Activated CD8-positive, alpha-beta T cell treated with anti-CD3 and anti-CD28 coated beads for 36 hours (primary cell): ENCODE measurements at places on chromosomes 3 and 15. TPM values are rescaled to one million over a fixed set of nuclear protein-coding genes. Genes with fewer than 3 reads are reported as not detected.
A peak's percentile ranks its signal among the peaks of the same experiment; 100 is the strongest.

Gene DNAJC19
- total RNA-seq = 69.3 TPM

Gene GRK7
- total RNA-seq = 0.07 TPM

Gene GAP43
- total RNA-seq = not detected

Gene ONECUT1
- not detected for total RNA-seq

Gene TEX55
- not detected for total RNA-seq

Gene ALG3
- 44.5 TPM for total RNA-seq

Gene PIGZ
- 0.76 TPM for total RNA-seq

Gene FEZF2
- total RNA-seq = not detected

Gene OCA2
- not detected for total RNA-seq

Gene CILP
- not detected for total RNA-seq

Gene OSTN
- total RNA-seq = not detected

Gene IGDCC3
- not detected for total RNA-seq

Gene NEDD4
- total RNA-seq = 11.8 TPM

DNA sequence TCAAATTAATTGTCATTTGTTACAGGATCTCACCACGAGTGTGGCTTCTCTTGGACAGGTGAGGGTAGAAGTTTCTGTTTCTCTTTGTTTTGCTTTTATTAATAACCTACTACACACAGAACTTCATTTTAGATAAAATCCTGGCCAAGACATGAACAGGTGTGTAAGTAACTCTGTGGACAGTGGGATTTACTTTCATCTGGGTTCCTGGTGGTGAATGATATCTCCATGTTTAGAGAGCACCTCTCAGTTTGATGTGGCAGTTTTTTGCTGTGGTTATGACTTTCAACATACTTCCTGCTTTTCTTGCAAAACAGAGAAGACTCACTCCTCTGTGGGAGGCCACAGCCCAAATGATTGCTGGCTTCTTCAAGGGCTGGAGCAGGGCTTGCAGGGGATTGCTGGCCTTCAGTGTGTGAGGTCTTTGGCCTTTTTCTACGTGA lies 71.1 kb upstream of the XCR1 start:
- peaks cover 41% of the 10 kb centered on the region for H3K4me1 ChIP-seq
- DNase-seq = peak; percentile 76
- H3K27ac ChIP-seq = peak overlapping the region; percentile 87
- peaks cover 25% of the 10 kb centered on the region for H3K27me3 ChIP-seq

GRCh38 chr3:96986241-96986640 lies 171.8 kb downstream of the EPHA6 start:
- no peak overlapping the region for H3K27ac ChIP-seq
- no peaks in the 10 kb centered on the region for H3K36me3 ChIP-seq
- H3K4me1 ChIP-seq = no peaks in the 10 kb centered on the region
- no peak overlapping the region for H3K4me3 ChIP-seq

DNA sequence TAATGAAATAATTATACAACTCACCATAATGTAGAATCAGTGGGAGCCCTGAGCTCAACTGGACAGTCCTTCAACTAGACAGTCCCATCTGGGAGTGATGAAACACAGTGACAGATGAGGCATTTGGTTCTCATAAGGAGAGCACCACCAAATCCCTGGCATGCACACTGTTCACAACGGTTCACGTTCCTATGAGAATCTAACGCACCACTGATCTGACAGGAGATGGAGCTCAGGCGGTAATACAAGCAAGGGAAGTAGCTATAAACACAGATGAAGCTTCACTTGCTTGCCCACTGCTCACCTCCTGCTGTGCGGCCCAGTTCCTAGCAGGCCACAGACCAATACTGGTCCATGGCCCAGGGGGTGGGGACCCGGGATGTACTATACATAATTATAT lies 17.0 kb downstream of the PRKAR2A start:
- no peak for DNase-seq
- H3K4me3 ChIP-seq = no peak overlapping the region
- no peak overlapping the region for H3K27ac ChIP-seq
- H3K36me3 ChIP-seq = peaks cover 5% of the 10 kb centered on the region
- peaks cover 10% of the 10 kb centered on the region for H3K4me1 ChIP-seq
- H3K27me3 ChIP-seq = no peaks in the 10 kb centered on the region

GRCh38 chr15:93359425-93360131 lies 270.6 kb upstream of the RGMA start:
- H3K4me1 ChIP-seq = no peaks in the 10 kb centered on the region
- DNase-seq = no peak
- H3K27ac ChIP-seq = no peak overlapping the region
- no peaks in the 10 kb centered on the region for H3K36me3 ChIP-seq
- H3K27me3 ChIP-seq = no peaks in the 10 kb centered on the region

GRCh38 chr3:168250415-168250861 lies 154.7 kb upstream of the GOLIM4 start:
- DNase-seq = no peak
- peaks cover 36% of the 10 kb centered on the region for H3K27me3 ChIP-seq
- H3K4me1 ChIP-seq = peaks cover 10% of the 10 kb centered on the region
- H3K36me3 ChIP-seq = no peaks in the 10 kb centered on the region

- no peaks in the 10 kb centered on the region for H3K27me3 ChIP-seq
- peaks cover 45% of the 10 kb centered on the region for H3K4me1 ChIP-seq
- DNase-seq = peak; percentile 52
- no peak overlapping the region for H3K4me3 ChIP-seq
- H3K27ac ChIP-seq = peak overlapping the region; percentile 83
- peaks cover 53% of the 10 kb centered on the region for H3K36me3 ChIP-seq
These were observed 36.3 kb upstream of the FBXL22 start for GRCh38 chr15:63560741-63561448.

DNA sequence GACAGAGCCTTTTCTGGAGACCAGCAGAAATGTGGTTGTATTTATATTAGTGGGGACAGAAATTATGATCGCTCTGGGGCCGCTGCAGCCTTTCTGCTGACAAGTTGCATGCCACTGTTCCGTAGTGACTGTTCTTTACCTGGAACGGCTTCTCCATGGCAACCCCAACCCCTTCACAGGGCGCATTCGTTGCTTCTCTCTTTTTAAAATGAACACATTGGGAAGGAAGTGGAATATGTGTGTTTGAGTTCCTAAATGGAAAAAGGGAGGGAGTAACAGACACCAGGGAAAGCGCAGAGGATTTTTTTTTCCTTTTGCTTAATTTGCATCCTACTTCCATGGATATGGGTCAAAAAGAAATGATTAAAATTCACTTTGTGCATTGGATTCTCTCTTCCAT lies 482.0 kb upstream of the SUCLG2 start:
- H3K4me1 ChIP-seq = no peaks in the 10 kb centered on the region
- no peaks in the 10 kb centered on the region for H3K36me3 ChIP-seq
- H3K27me3 ChIP-seq = no peaks in the 10 kb centered on the region
- H3K4me3 ChIP-seq = no peak overlapping the region
- H3K27ac ChIP-seq = no peak overlapping the region

DNA sequence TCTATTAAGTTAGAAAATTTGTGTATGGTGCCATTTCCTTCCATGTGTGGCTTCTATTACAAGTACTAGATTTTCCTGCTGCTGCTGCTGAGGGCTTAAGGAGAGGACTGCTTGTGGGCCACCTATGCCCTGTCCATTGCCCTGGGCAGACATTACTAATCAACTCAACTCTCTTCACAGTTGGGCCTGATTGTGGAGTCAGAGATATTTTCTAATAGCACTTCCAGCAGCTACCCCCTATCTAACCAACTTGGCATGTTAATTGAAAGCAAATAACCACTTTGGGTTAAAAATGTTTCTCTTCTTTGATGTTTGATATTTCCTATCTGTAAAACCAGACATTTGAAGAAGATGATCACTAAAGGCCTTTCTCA lies 242.0 kb downstream of the EDEM1 start:
- H3K4me1 ChIP-seq = peaks cover 5% of the 10 kb centered on the region
- peaks cover 11% of the 10 kb centered on the region for H3K27me3 ChIP-seq

DNA sequence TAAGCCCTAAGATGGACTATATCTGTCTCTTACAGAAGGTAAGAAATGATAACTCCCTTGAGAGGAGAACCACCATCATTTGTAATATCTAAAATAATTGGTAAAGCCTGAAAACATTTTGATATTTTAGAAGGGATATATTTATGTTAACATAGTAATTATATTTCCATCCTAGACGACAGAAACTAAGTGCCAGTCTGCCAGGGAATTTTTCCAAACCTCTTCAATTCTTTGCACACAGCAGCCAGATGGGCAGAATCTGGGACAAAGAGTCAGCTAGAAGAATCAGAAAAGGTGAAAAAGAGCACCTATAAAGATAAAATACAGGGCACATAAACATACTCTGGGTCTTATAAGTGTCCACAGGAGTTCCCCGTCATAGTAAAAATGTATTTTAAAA lies 70.0 kb upstream of the CBLB start:
- no peaks in the 10 kb centered on the region for H3K27me3 ChIP-seq
- no peaks in the 10 kb centered on the region for H3K36me3 ChIP-seq
- no peak overlapping the region for H3K27ac ChIP-seq
- H3K4me1 ChIP-seq = peaks cover 5% of the 10 kb centered on the region

DNA sequence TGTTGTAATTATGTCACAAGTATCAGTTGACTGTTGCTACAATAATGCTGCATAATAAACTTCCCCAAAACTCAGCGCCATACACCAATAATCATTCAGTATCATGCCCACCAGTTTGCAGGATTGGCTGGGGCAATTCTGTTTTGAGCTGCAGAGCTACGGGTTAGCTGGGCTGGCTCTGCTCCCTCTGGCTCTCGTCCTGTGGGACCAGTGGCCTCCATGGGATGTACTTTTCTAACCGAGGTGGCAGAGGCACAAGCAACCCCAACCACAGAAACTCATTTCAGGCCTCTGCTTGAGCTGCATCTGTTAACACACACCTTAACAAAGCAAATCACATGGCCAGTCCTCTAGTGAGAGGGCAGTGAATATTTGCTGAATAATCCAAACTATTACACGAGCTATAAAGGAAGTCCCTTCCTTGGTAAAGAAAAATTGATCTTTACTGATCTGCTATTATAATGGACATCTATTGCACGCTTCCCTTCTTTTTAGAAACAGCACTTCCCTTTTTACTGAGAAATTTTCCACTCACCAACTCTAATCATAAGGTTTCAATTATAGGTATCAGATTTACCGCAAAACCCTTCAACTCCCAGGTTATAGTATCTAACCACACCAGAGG lies 10.9 kb upstream of the BCL2A1 start:
- H3K36me3 ChIP-seq = no peaks in the 10 kb centered on the region
- H3K4me3 ChIP-seq = no peak overlapping the region
- DNase-seq = no peak
- H3K27ac ChIP-seq = no peak overlapping the region
- no peaks in the 10 kb centered on the region for H3K27me3 ChIP-seq

GRCh38 chr15:42608110-42608531 lies 32.7 kb downstream of the STARD9 start:
- peak overlapping the region; percentile 74 for H3K27ac ChIP-seq
- H3K4me3 ChIP-seq = peak overlapping the region; percentile 52
- H3K36me3 ChIP-seq = peaks cover 4% of the 10 kb centered on the region
- DNase-seq = peak; percentile 86
- H3K4me1 ChIP-seq = peaks cover 51% of the 10 kb centered on the region
- no peaks in the 10 kb centered on the region for H3K27me3 ChIP-seq

DNA sequence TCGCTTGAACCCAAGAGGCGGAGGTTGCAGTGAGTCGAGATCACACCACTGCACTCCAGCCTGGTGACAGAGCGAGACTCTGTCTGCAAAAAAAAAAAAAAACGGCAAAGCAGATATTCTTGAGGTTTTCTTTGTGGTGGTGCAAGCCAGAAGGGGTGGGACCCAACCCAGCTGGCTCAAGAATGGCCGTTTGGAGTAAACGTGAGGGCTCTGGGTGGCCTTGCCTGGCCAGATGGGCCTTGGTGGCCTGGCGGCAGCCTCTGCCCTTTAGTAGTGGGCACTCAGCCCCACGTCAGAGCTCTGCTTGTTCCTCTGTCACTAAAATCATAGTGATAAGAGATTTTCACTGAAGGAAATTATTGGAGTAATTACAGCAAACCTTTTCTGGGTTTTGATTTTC lies 50.5 kb downstream of the ATP1B3 start:
- H3K36me3 ChIP-seq = peaks cover 41% of the 10 kb centered on the region
- H3K27ac ChIP-seq = no peak overlapping the region
- no peaks in the 10 kb centered on the region for H3K27me3 ChIP-seq
- no peak for DNase-seq
- no peaks in the 10 kb centered on the region for H3K4me1 ChIP-seq

DNA sequence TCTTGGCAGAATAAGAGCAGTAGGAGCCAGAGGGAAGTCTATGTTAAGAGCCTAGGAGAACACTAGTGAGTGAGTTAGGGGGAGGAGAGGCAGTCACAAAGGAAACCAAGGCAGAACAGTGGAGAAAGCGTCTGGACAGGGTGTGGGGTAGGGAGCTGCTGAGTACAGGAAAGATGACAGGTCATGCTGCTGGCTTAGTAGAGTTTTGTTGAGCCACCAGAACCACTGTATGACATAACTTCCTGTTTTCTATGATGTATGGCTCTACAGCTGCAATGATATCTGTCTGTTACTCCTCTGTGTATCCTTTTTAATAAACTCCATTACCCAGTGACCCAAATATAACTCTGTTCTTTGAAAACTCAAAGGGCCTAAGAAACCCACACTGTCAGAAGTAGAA lies 10.6 kb upstream of the STT3B start:
- no peak overlapping the region for H3K4me3 ChIP-seq
- H3K27ac ChIP-seq = peak overlapping the region; percentile 35
- DNase-seq = peak; percentile 23
- no peaks in the 10 kb centered on the region for H3K27me3 ChIP-seq
- H3K4me1 ChIP-seq = peaks cover 12% of the 10 kb centered on the region

DNA sequence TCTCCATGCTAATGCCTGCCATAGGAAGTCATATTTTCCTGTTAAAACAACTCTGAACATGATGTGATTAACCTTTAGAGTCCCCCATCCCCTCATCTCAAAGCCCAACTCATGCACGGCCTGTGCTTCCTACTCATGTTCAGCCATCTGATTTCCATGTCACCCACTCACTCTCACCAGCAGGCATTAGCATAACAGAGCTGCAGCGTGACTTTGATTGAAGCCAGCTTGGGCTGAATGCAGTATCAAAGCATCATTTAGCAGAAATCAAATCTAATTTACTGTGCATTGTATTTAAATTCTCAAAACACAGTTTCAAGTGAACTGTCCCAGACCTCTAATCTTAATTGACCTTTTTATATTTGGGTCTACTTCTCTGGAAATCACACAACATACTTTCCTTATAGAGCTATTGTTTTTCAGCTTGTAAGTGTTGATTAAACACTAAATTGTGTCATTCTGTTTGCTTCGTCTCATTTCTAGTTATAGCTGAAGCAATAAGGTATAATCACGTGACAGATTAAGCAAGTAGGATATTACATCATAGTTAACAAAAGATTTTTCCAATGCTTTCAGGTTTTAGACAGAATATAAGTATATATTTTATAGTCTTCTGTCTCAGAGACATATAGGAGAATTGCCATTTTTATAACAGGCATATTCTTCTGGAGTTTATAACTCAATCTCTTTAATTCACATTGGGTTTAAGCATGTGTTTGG lies 501.5 kb downstream of the ROBO2 start:
- no peaks in the 10 kb centered on the region for H3K4me1 ChIP-seq
- no peak overlapping the region for H3K27ac ChIP-seq
- no peak for DNase-seq
- H3K36me3 ChIP-seq = no peaks in the 10 kb centered on the region
- H3K4me3 ChIP-seq = no peak overlapping the region

DNA sequence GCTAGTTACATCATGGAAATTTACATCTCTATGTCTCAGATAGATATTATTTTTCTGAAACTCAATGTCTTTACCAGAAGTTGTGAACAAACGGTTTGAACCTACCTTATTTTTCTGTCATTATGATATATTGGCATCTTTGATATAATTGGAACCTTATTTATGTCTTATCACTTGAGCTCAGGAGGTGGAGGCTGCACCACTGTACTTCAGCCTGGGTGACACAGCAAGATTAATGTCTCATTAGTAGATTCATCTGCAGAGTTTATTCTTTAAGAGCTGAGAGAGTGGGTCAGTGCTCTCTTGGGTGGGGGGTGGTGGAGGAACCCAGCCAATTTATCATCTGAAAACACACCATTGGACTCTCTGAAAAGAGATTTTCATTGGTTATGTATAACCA lies 21.4 kb downstream of the SCG3 start:
- no peak overlapping the region for H3K27ac ChIP-seq
- H3K4me1 ChIP-seq = no peaks in the 10 kb centered on the region
- H3K36me3 ChIP-seq = no peaks in the 10 kb centered on the region
